Small intestine (tissue), 16 donors: ENCODE measurements at places on chromosomes 5 and 9. TPM values are rescaled to one million over a fixed set of nuclear protein-coding genes. Genes with fewer than 3 reads are reported as not detected.

- H3K36me3 ChIP-seq, result no peaks in the 10 kb centered on the region
- DNase-seq, result no peak
- no peak overlapping the region for H3K4me3 ChIP-seq
- no peak overlapping the region for H3K27ac ChIP-seq
Measured at GRCh38 chr5:10704949-10705621, 55.9 kb downstream of the DAP start.

The STPG3 gene
- not detected for polyA plus RNA-seq

DNA sequence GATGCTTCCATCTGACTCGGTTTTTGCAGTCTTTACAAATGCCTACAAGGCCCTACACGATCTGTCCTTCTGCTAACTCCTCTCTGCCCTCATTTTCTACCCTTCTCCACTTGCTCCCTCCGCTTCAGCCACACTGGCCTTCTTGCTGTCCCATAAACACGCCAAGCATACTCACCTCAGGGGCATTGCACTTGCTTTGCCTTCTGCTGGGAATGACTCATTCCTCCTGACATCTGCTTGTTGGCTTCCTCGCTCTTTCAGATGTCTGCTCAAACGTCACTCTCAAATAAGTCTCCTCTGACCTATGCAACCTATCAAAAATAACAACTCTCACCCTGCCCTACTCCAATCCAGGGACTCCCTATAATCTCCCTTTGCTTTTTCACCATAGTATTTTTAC, 28.2 kb downstream of the CDC25C start:
- H3K36me3 ChIP-seq, result no peaks in the 10 kb centered on the region
- H3K4me3 ChIP-seq, result no peak overlapping the region
- H3K27ac ChIP-seq, result no peak overlapping the region
- H3K27me3 ChIP-seq, result no peaks in the 10 kb centered on the region
- no peak for DNase-seq
- no peaks in the 10 kb centered on the region for H3K4me1 ChIP-seq

The NRG2 gene
- not detected for polyA plus RNA-seq

The FOXD4L4 gene
- polyA plus RNA-seq, result not detected

The CTNNAL1 gene
- 18.0 TPM for polyA plus RNA-seq
